Stimulated activated CD8-positive, alpha-beta memory T cell treated with anti-CD3 and anti-CD28 coated beads, Interleukin-15, amount 100 ng/mL, for 4 hours (primary cell): ENCODE measurements at places on chromosomes 13 and 19.

- no peak for DNase-seq
These were observed 13.0 kb downstream of the RBM26 start for GRCh38 chr13:79392882-79393563.

DNA sequence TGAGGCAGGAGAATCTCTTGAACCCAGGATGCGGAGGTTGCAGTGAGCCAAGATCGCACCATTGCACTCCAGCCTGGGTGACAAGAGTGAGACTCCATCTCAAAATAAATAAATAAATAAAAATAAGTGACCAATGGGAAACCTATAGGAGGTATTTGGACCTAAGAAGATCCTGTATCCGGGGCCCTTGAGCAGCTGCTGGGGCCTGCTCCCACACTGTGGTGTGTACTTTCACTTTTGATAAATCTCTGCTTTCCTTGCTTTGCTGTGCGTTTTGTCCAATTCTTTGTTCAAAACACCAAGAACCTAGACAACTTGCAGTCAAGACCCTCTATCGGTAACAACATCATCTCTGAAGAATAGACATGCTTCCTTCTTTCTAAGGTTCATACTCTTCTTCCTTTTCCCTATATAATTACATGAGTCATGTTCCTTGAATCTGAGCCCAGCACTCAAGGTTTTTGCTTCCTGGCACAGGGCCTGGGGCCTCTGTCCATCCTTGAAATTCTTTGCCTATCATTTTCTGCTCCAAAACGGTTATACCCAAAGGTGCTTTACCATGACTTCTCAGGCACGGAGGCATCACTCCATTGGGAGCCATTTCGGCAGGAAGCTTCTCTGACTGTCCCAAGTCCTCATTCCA is 14.2 kb upstream of the PNMA8C start:
- DNase-seq, result no peak

- no peak for DNase-seq
These were observed 3.0 kb downstream of the TM6SF2 start for GRCh38 chr19:19269952-19270694.

DNA sequence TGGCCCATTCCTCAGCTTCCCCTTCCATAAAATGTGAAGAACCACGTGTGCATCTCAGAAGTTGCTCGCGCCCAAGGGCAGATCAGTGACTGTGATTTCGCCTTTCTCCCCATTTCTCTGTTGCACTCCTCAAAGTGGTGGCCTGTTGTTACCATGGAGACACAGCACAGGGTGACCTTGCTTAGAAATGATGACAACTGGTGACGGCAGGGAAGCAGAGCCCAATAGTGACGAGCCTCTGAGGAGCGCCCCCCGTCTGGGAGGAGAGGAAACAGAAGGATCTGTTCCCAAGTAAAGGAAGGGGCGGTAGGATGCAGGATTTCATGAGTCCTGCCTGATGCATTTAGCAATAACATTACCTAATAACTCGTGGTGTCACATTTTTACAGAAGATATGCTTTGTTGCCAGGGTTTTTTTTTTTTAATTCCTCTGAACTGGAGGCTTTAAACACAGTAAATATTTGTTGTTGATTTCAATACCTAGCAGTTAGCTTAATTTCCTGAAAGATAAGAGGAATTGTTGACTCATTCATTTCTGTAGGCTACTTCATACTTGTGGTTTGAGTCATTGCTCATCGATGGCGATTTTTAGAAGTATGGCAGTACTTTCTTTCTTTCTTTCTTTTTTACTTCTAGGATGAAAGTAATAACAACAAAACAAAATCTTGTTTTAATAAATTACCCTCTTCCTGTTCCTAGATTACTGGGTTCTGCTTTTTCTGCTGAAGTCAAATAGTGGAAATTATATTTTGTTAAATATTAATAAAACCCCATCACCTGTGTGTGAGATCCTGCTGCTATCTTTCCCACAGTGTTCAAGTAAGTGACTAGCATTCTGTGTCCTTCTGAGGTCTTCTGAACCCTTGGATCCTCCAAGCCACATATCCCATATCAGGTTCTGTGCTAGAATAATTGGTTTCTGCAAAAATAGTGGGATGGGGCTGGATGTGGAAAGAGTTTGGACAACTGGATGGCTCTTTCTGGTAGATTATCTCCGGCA is 36.0 kb downstream of the MBNL2 start:
- DNase-seq, result no peak

DNA sequence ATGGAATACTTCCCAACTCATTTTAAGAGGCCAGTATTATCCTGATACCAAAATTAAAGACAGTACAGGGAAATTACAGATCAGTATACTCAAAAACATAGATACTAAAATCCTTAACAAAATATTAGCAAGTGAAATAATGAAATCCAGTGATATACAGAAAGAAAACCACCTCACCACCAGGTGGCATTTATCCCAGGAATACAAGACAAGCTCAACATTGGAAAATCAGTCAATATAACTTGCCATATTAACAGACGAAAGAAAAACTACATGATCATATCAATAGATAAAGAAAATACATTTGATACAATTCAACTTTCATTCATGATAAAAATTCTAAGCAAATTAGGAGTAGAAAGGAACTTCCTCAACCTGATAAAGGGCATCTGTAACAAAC is 6.7 kb upstream of the GNA15 start:
- no peak for DNase-seq

DNA sequence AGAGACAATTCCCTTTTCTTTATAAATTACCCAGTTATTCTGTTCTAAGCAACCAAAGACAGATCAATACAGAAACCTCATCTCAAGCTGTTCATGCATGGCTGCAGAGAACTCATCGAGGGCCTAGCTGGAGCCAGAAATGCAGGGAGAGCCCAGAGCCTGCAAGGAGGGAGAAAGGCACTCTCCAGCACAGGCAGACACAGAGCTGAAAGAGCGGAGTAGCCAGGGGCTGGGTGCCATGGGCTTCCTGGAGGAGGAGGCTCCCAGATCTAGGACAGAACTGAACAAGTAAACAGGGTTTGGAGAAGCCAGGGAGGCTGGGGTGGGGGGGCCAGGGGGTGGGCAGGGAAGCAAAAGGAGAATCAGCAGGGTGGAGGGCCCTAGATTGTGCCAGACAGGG is 144.2 kb upstream of the ZNF507 start:
- no peak for DNase-seq

DNA sequence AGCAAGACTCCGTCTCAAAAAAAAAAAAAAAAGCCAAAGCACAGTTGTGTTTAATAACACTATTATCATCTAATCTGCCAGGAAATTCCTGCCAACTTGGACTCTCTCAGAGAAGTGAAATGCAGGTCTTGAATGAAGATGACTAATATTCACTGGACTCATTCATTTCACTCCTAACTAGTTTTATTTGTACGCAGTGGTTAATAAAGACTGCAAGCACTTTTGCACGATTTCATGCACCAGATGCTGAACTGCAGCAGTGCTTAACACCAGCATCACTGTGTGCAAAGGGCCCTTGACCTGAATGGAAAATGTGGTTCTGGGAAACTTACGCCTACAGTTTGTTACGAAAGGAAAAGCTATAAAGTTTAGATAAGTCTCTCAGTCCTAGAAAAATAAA is 63.3 kb downstream of the DHRS12 start:
- DNase-seq, result no peak

DNA sequence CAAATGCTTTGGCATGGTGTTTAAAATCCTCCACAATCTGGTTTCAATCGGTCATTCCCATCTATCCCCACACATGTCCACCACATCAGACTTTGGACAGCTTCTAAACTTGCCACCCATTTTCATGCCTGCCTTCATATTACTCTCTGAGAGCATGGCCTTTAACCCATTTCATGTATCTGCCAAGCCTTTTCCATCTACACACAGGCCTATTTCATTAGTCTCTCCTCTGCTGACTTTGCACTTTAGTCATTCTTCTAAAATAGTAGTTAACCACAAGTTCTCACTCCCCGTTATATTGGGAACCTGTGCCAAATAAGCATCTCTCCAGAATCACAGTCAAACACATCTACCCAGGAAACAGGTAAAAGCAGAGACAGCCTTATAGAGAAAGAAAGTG is 142.2 kb downstream of the MZT1 start:
- no peak for DNase-seq

DNA sequence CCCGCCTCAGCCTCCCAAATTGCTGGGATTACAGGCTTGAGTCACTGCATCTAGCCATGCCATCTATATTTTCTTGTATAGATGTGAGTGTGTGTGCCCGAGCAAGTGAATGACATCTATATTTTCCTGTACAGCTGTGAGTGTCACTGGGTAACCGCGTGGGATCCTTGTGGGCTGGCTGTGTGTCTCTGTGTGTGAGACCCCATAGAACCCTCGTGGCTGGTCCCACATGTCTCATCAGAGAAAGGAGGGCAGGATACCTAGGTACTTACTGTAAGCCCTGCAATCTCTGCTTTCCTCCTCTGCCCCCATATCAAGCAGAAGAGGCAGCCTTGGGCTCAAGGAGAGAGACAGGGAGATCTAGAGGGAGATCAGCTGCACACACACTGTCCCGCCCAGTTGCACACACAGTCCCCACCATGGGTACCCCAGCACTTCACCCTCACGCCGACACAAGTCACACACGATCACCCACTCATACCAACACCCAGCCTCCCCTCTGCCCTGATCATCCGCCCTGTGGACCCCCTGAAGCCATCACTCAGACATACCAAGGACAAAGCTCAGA is 655 bp downstream of the DENND1C start:
- no peak for DNase-seq

DNA sequence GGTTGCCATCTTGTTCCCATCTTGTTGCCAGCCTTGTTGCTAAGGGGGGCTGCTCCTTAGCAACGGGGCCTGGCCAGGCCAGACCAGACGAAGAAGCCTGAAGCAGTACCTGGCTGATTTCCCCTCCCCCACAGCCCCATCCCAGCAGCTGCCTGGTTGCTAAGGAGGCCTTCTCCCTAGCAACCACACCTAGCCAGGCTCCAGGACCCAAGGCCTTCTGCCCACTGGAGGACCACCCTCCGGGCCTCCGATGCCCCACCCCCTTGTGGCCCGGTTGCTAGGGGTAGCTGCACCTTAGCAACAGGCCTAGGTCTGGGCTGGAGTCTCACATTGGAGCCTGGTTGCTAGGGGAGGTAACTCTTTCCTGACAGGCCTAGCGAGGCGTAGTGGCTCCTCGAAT is 3.9 kb downstream of the PRRG2 start:
- DNase-seq, result no peak

- no peak for DNase-seq
These were observed 37.4 kb upstream of the KLF12 start for GRCh38 chr13:74171641-74172040.

DNA sequence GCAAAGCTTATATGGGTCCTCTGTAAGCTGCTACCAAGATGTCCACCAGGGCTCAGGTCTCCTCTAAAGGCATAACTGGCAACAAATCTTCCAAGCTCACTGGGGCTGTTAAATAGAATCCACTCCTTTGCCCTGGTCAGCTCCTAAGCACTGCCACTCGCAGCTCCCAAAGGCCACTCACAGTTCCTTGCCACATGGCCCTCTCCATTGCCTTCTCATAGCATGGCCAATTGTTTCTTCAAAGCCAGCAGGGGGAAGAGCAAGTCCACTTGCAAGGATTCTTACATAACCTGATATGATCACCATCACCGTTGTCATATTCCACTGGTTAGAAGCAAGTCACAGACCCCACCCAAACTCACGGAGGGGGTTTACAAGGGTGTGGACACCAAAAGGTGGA is 199.5 kb downstream of the SUCLA2 start:
- DNase-seq, result no peak

DNA sequence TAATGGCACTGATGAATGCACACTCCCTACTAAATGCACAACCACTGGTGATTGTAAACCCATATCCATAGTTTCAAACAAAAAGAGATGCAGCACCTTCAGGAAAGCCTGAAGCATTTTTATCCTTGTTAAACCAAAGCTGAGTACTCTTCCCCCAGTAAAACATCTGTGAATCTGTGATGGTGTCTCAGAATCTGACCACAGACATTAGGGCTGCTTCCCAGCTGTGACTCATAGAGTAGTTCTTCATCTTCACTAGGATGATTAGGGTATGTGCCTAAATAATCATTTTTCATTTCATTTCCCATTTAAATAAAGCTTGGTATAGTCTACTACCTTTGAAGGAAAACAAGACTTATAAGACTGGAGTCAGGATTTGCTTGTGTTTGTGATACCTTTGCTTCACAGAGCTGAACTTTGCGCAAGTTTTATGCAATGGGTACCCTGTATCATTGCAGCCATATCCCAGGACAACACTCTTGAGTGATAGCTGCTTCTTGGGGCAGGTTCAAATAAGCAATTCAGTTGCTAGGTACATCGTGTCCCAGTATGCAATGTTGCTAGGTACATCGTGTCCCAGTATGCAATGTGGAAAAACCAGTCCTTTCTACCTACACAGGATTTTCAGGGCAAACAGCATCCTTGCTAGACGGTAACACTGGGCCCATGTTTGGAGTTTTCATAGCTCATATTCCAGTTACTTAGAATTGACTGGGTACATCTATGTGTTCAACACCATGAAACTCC is 277.1 kb downstream of the IRS2 start:
- DNase-seq, result no peak

DNA sequence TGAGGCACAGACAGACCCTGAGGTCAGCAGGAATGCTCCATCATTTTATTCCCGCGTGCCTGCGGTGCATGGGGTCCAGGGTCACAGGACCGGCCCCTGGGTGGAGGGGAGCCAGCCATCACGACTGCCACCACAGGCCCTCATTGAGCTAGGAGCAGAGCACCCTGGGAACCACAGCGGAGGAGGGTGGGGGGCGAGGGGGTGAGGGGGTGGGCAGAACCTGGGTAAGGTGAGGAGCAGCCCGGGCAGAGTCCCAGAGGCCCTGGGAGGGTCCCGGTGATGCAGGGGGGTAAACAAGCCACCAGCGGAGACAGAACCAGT is 1.2 kb upstream of the MADCAM1 start:
- DNase-seq, result no peak

DNA sequence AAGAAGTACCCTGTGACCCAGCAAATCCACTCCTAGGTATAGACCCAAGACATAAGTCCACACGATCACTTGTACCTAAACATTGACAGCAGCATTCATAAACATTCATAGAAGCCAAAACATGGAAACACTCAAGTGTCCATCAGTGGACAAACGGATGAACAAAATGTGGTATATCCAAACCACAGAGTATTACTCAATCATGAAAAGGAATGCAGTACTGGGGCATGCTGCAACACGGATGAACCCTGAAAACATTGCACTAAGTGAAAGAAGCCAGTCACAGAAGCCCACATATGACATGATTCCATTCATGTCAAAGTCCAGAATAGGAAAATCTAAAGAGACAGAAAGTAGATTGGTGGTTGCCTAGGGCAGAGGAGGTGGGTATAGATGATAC is 22.8 kb upstream of the CCNE1 start:
- no peak for DNase-seq
